Posterior vena cava (tissue), 2 donors: ENCODE measurements at places on chromosomes 7 and 10. TPM values are rescaled to one million over a fixed set of nuclear protein-coding genes. Genes with fewer than 3 reads are reported as not detected.

GRCh38 chr7:151007469-151007898 lies 16.7 kb downstream of the NOS3 start:
- no peak for DNase-seq

GRCh38 chr7:41268878-41269277 lies 434.0 kb downstream of the INHBA start:
- no peak for DNase-seq

DNA sequence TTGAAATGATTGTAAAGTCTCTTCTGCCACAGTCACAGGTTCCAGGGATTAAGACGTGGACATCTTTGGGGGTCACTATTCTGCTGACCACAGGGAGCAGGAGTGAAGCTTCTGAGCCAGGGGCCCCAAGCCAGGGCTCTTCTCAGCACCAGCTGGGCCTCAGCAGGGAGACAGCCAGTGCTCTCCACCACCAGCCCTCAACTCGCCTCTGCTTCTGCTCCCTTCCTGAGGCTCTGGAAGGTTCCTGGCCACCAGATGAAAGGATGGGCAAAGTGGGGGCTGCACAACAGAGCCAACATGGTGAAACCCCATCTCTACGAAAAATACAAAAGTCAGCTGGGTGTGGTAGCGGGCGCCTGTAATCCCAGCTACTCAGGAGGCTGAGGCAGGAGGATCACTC lies 11.2 kb upstream of the CRYGN start:
- DNase-seq, result no peak

DNA sequence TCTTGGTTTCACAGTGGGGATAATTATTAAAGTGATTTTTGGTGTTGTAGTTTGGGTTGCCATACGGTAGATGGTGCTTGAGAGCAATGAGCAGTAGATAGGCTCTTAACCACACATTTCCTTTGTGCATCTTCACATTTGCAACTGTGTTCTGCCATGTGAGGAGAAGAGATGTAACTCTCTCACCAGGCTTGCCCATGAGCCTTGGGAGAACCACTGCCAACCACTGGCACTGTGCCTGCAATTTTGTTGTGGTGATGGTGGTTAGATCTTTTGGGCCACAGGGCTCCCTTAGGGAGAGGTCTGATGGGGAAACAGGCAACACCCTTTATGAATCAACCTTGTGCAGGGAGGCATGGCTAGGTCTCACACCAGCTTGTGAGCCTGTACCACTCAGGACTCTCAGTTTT lies 204.3 kb downstream of the CCDC7 start:
- no peak for DNase-seq

GRCh38 chr10:38038932-38039245 lies 28.4 kb downstream of the ZNF33A start:
- DNase-seq, result no peak

GRCh38 chr10:72423426-72423825 lies 68.7 kb upstream of the DNAJB12 start:
- no peak for DNase-seq

DNA sequence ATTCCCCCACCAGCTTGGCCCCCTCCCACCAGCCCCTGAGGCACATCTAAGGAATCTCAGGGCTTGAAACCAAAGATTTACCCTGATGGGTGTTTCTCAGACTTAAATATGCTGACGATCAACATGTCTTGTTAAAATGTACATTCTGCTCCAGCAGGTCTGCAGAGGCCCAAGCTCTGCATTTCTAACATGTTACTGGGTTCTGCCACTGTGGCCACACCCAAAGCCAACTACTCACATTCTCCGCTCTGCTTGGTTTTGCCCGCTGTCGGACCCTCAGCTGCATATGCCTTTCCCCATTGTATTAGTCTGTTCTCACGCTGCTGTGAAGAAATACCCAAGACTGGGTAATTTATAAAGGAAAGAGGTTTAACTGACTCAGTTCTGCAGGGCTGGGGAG lies 8.9 kb downstream of the PIP4K2A start:
- no peak for DNase-seq

- no peak for DNase-seq
These were observed 277.1 kb upstream of the ZNF32 start for GRCh38 chr10:43925793-43926192.

- DNase-seq, result no peak
These were observed 7.9 kb downstream of the PKD1L1 start for GRCh38 chr7:47940088-47941013.

DNA sequence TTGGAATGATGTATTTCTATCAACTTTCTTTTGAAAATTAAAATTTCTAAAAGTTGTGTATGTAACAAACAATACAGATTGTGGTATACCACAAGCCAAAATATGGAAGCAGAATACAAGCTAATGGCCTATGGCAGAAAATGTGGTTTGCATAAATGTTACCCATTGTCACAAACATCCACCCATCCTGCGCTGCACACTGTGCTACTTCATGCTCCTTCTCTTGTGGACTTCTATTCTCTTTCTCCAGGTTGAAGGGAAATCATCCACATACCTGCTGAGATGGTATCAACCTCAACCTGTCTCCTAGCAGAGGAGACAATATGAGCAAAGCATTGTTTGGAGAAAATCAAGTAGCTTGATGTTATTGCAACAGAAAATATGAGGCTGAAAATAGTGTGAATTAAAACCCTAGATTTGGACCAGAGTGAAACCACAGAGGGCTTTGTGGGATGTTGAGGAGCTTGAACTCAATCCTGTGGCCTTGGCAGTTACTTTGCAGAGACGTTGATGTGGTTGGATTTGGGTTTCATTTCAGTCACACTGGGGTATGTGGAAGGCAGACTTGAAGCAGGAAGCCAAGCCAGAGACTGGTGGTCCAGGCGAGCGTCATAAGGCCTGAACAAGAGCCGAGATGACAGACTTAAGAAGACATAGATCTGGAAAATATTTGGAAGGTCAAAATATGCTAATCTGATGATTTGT lies 63.8 kb downstream of the ICA1 start:
- no peak for DNase-seq

DNA sequence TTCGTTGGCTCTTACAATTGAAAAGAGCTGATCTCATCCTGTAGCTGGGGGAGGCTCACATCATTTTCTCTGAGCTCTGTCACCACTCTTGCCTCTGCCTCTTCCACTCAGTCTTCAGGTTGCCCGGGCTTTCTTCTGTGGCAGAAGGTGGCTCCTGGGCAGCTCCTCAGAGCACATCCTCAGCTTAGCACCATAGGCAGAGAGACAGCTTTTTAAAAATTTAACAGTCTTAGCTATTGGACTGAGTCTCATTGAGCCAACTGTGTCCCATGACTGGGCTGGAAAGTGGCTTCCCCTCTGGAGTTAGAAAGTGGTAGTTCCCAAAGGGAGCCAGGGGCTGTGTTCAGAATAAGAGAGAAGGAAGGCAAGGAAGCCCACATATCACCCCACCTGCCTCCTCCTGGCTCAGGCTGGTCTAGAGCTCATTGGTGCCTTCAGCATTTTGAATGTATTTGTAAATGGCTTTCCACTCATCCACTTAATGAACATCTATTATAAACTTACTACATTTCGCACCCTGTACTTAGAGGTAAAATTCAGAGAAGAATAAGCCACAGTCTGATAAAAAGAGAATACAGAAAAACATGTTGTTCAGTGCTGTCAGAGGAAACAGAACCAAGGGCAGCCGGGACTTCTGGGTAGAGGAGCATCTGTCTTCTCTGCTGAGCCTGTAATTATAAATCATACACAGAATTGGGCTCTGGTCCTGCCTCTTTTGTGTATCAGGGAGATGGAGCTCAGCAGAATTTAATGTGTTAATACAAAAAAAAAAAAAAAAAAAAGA lies 119.3 kb downstream of the WDFY4 start:
- DNase-seq, result no peak

GRCh38 chr7:18361756-18362155 lies 133.8 kb upstream of the HDAC9 start:
- DNase-seq, result no peak

Gene PSD
- 0.24 TPM for total RNA-seq

Gene FKBP6
- total RNA-seq, result not detected

Gene ASZ1
- total RNA-seq, result not detected

Gene PDZD7
- total RNA-seq, result 0.48 TPM
